ENCODE measurements at places on chromosomes 1 and 21. TPM values are rescaled to one million over a fixed set of nuclear protein-coding genes. Genes with fewer than 3 reads are reported as not detected.

DNA sequence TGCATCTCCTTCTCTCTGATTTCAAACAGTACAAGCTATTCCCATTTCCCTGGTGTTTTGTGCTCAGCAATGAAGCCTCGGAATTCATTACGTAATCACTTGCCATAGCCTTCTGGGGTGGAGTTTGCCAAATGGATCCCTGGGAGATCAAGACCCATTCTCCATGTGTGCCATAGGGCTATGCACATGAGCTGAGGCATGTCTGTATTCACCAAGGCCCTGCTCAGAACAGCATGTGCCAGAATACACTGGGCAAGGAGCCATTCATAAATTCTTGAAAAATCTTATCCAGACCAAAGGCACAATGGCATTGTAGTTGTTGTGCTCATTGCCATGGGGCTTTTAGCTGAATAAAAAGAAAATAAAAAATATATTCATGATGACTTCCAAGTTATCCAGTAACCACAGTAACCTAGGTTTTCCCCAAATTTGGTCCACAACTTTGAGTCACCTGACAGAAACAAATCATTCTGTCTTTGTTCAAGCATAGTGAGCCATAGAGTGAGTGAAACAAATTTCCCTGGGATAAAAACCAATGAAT is 53.0 kb downstream of the CRB1 start:
- peak; percentile 48 for DNase-seq

DNA sequence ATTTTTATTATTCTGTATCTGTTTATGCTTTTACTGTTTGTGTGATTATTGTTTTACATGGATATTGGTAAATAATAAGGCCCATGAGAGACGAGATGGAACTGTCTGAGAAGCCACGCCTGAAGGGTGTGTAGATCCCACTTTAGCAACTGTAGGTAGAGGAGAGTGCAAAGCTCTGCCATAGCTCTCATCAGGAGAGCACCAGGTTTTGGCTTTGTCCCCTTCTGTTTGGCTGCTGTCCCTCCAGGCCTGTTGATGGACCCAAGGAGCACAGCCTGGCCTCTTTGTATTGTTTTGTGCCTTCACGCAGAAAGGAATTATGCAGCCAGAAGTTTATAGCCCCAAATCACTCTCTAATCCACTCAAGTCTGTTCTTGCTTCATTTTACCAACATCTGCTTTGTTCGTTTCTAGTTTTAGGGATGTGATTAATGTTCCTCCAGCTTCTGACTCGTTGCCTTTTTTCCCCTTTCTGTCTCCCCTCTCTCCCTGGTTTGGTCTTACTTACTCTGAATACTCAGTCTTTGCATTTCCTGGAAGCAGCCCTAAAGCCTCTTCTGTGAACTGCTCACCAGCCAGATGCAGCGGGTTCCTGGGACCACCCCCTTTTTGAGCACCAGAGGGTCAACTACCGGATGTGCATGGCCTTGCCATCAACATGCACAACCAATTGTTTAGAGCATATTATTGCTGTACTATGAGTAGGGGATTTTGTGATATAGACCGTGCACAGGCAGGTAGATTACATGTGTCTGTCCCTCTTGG is 127.3 kb downstream of the HHAT start:
- no peak for DNase-seq

DNA sequence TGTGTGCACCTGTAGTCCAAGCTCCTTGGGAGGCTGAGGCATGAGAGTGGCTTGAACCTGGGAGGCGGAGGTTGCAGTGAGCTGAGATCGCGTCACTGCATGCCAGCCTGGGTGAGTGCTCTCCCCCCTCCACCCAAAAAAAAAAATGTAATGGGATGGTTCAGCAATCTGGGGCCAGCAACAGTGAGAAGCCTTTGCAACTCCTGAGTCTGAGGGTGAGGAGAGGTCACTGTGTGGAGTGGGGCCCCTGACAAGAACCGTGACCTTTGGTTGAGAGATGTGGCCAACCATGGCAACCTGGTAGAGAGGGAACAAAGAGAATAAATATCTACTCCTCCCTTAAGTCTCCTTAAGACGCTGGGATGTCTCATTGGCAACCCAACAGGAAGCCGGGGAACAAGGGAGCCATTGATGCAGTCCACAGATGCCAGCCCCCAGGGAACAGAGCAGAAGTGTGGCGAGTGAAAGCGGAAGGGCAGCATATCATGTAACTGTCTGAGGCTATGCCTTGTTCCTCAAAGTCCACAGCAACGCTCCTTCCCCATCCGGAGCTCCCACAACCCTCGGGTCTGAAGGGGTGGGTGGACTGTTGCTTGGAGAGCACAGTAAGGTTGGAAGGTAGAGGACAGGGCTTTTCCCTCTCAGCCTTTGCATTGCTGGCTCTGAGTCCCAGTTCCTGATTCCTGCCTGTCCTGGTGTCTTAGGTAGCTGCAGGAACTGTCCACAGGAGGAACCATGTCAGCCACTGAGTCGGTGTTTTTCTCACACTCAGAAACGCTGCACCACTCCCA is 8.3 kb downstream of the TRNP1 start:
- peak; percentile 82 for DNase-seq

Gene CASQ1
- polyA plus RNA-seq: 746 TPM

Gene SEC16B
- polyA plus RNA-seq: 7.4 TPM

- no peak for DNase-seq
Observed at GRCh38 chr1:74579425-74579824, 67.0 kb upstream of the LRRC53 start.

GRCh38 chr1:197876894-197877293 is 25.5 kb upstream of the C1orf53 start:
- no peak for DNase-seq

Gene SLAMF7
- 0.49 TPM for polyA plus RNA-seq

Gene RHD
- 0.73 TPM for polyA plus RNA-seq

Gene ODF2L
- 15.9 TPM for polyA plus RNA-seq

GRCh38 chr1:160164121-160164520 is 12.7 kb downstream of the ATP1A4 start:
- no peak for DNase-seq

- DNase-seq: no peak
Observed at GRCh38 chr1:172650474-172651193, 8.3 kb upstream of the FASLG start.

- peak; percentile 33 for DNase-seq
Observed at GRCh38 chr21:26572702-26573381, at the start of gene CYYR1. Gene CYYR1 (minus strand): TSS chr21:26573286. CDS start chr21:26572940, 346 bp downstream.

DNA sequence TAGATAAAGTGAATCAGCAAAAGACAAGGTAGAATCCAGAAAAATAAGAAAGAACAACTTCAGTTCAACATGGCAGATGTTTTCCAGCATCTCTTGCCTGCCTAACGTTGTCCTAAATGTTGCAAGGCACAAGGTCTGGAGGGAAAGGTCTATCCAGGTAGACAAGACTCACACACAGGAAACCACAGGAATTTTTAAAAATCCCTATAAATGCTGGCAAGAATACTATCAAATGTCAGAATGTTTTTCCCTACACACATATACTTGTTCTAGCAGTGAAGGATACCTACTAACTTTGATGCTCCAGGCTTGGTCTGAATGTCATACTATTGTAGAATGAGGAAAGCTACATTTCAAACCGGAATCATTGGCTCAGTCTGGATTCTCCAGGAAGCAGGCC is 10.6 kb downstream of the GJA5 start:
- DNase-seq: no peak

- peak; percentile 11 for DNase-seq
Observed at GRCh38 chr21:23401278-23401677, 2206.0 kb downstream of the MRPL39 start.

DNA sequence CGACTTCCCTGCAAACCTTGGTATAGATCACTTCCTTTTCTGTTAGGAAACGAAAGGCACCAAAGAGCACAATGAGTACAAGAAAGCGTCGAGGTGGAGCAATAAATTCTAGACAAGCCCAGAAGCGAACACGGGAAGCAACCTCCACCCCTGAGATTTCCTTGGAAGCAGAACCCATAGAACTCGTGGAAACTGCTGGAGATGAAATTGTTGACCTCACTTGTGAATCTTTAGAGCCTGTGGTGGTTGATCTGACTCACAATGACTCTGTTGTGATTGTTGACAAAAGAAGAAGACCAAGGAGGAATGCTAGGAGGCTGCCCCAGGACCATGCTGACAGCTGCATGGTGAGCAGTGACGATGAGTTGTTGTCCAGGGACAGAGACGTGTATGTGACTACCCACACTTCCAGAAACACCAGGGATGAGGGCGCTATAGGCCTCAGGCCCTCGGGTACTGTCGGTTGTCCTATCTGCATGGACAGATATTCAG is 18.5 kb downstream of the FAM89A start:
- DNase-seq: no peak

- DNase-seq: peak; percentile 48
Observed at GRCh38 chr1:10694274-10694632, 102.2 kb downstream of the CASZ1 start.

DNA sequence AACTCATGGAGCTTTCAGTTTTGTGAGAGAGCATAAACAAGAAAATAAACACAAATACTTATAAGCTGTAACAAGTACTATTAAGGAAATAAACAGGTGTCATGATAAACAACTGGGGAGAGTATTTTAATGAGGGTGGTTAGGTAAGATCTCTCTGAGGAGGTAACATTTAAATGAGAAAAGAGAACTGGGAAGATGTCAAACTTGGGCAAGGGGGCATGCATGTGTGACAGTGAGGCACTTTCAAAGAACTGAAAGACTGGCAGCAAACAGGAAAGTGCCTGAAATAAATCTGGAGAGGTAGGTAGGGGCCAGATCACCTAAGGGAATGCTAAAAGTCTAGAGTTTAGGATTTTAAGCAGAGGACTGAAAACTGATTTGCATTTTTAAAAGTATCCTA is 37.8 kb downstream of the NSL1 start:
- no peak for DNase-seq

DNA sequence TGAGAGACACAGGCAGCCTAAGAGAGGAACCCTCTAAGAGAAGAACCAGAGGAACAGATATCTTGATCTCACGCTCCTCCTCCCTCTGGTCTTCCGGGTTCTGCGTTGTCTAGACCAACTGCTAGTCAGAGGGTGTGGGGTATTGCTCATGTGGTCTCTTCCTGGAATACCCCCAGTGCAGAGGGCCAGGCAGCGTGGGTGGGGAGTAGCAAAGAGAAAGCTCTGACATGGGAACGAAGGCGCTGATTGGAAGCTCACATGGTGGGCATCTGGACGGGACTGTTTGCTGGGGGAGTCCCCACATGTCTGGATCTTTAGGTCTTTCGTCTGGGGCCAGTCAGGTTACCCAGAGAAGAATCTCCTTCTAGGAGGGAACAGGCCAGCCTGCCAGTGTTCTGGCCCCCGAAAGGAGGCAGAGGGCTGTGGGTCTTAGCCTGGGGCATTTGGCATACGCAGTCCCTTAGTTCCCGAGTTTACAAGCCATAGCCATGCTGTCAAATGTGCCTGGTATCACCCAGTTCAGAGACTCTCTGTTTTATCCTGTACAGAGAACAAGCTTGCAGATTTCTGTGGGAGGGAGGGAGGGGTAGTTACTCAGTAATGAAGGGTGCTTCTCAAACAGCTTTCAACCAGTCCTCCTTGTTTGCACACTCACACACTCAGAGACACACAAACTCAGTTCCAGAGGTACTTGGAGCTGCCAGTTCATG is 18.3 kb upstream of the IL6R start:
- DNase-seq: no peak

- DNase-seq: no peak
Observed at GRCh38 chr1:1442069-1442770, 6.7 kb downstream of the VWA1 start.

Gene MAP3K21
- polyA plus RNA-seq: 0.19 TPM

Gene MAP7D1
- polyA plus RNA-seq: 193 TPM

- DNase-seq: no peak
Observed at GRCh38 chr1:17717594-17718535, 37.3 kb upstream of the ACTL8 start.

- DNase-seq: no peak
Observed at GRCh38 chr1:109274533-109275476, 8.1 kb downstream of the PSRC1 start.

Gene FLG2
- polyA plus RNA-seq: not detected

- DNase-seq: no peak
Observed at GRCh38 chr1:35112668-35113067, 33.5 kb downstream of the ZMYM1 start.

GRCh38 chr1:19287436-19288185 is 959 bp downstream of the AKR7A3 start:
- no peak for DNase-seq

DNA sequence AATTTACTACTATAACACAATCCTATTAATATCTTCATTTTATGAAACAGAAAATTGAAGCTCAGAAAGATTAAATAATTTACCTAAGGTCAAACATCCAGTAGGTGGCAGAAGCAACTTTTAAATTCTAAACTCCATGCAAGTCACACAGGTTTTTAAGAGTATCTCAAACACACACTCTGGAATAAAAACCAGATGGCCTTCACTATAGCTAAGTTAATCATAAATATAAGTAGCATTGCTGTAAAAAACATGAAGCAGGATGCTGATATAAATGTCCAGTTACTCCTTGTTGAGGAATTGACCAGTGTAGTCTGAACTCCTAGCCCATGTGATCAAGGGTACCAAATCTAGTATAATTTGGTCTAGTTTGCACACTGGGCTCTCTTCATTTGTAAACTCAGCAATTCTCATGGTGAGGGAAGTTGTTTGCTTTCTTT is 9.4 kb upstream of the FMO3 start:
- DNase-seq: peak; percentile 83

Gene MYOG
- polyA plus RNA-seq: 371 TPM

Gene FMO4
- polyA plus RNA-seq: 5.9 TPM

Gene ADARB1
- polyA plus RNA-seq: 22.7 TPM

Gene OPTC
- polyA plus RNA-seq: not detected

- DNase-seq: peak; percentile 87
Observed at GRCh38 chr21:27024301-27024700, 57.4 kb upstream of the ADAMTS5 start.

Gene AIRE
- polyA plus RNA-seq: 0.12 TPM

Gene ADGRB2
- polyA plus RNA-seq: 14.9 TPM

DNA sequence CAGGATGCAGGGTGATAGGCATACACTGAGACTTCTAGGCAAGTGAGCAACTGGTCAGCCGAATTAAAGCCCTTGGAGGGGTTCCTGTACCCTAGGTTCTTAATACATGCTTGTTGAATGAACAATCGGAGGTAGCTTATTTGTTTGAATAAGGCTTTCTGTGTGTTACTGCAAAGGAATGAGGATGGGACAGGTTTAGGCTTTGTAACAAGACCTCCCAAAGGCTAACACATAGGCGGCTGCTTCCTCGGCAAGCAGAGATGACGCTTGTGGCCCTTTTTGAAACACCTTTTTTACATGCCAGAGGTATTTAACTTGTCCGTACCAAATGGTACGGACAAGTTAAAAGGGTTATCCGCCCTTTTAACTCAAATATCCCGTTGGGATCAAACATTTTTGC is 511.6 kb downstream of the KIF26B start:
- DNase-seq: no peak

Gene NBL1
- 43.4 TPM for polyA plus RNA-seq

Data from muscle of leg (tissue), 16 donors.